Activated naive CD4-positive, alpha-beta T cell treated with anti-CD3 and anti-CD28 coated beads, Interleukin-2, amount 10 ng/mL, durations not matched to agents 5 hours and 36 hours (primary cell): ENCODE measurements at places on chromosomes 3 and 15. TPM values are rescaled to one million over a fixed set of nuclear protein-coding genes. Genes with fewer than 3 reads are reported as not detected.

Gene RTP3
- total RNA-seq = not detected

Gene CPLX3
- total RNA-seq = not detected

Gene MYRIP
- not detected for total RNA-seq

Gene SLC22A14
- total RNA-seq = not detected

Gene EPHB3
- 0.17 TPM for total RNA-seq

Gene CCDC191
- 4.0 TPM for total RNA-seq

Gene CCR3
- total RNA-seq = not detected

Gene TAMM41
- 27.1 TPM for total RNA-seq

Gene ATP10A
- total RNA-seq = 47.0 TPM

Gene ZBTB47
- total RNA-seq = 0.75 TPM

Gene DYNC1LI1
- 25.7 TPM for total RNA-seq

Gene C3orf22
- total RNA-seq = not detected

Gene TMEM158
- total RNA-seq = not detected

Gene TMEM207
- total RNA-seq = not detected

Gene FGF7
- not detected for total RNA-seq

Gene TEX9
- total RNA-seq = 0.83 TPM

Gene ALDH1L1
- total RNA-seq = not detected

Gene RHCG
- not detected for total RNA-seq

Gene KLF15
- total RNA-seq = not detected

Gene RHOV
- not detected for total RNA-seq

Gene FBXW12
- not detected for total RNA-seq

Gene PEX5L
- not detected for total RNA-seq

Gene CCNB2
- 68.5 TPM for total RNA-seq

Gene CNTN3
- not detected for total RNA-seq

Gene MUC20
- total RNA-seq = 3.2 TPM

Gene CA12
- not detected for total RNA-seq

Gene ASB14
- total RNA-seq = not detected

Gene OXTR
- 0.18 TPM for total RNA-seq

Gene EPHA3
- 0.12 TPM for total RNA-seq

Gene SLC6A1
- total RNA-seq = not detected

Gene LRRC15
- total RNA-seq = not detected

Gene CADM2
- not detected for total RNA-seq
